Glutamatergic neuron (in vitro differentiated cells): ENCODE measurements at places on chromosomes 11 and 22. TPM values are rescaled to one million over a fixed set of nuclear protein-coding genes. Genes with fewer than 3 reads are reported as not detected.

The CCDC81 gene
- 0.74 TPM for total RNA-seq

The NLRP14 gene
- not detected for total RNA-seq

The MRGPRX3 gene
- total RNA-seq, result not detected

The MCAM gene
- total RNA-seq, result 11.4 TPM

The C11orf97 gene
- not detected for total RNA-seq

The LUZP2 gene
- total RNA-seq, result 0.96 TPM

The PATE4 gene
- total RNA-seq, result not detected

The CNIH2 gene
- 61.3 TPM for total RNA-seq

The CEND1 gene
- 58.7 TPM for total RNA-seq

The TSPAN18 gene
- total RNA-seq, result 80.4 TPM

The SEPTIN5 gene
- total RNA-seq, result 96.0 TPM

The CRACR2B gene
- 19.7 TPM for total RNA-seq

The OR5L1 gene
- not detected for total RNA-seq
